Stimulated activated CD8-positive, alpha-beta memory T cell treated with anti-CD3 and anti-CD28 coated beads, Interleukin-7, amount 100 ng/mL, for 24 hours (primary cell): ENCODE measurements at places on chromosomes 3 and 15.

DNA sequence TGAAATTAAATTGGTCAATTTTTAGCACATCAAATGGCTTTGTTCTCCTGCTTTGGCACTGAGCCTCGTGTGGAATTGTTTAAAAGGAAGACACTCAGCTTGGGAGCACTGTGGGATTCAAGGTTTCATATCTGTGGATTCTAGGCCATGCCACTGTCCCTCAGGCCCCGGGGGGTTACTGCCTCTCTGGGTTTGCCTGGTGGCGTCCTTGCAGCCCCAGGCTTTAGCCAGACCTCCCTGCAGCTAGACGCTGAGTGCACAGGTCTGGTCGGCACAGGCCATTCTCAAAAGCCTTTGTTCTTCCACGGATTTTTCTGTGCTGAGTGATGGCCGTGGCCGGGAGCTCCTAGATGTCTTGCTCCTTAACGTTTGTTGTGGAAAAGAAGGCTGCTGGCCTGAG lies 76.2 kb downstream of the CACNA2D3 start:
- DNase-seq: no peak

DNA sequence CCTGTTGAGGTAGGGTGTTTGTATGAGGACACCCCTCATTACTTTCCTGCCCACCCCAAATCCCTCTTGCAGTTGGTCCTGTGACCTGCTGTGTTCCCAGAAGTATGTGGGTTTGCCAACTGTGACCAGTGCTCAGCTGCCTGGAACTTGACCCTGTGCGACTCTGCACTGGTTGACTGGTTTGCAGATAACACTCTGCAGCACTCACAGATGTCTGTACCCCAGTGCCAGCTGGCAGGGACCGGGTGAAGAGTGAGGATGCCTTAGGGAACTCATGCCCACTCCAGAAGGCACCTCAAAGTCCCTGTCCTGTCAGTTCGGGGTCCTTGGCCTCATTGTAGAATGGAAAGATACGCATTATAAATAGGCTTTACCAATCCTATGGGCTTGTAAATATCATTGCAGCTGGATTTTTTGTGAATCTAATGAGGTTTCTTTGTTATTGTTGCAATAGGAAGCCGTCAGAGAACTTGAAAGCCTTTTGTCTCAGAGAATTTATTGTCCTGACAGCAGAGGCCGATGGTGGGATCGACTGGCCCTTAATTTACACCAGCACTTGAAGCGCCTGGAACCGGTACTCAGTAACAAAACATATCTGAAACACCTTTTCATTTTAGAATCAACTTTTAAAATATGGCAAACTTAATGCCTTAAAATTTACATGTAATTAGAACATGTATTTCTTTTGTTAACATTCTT lies 18.2 kb downstream of the FAN1 start:
- DNase-seq: no peak

DNA sequence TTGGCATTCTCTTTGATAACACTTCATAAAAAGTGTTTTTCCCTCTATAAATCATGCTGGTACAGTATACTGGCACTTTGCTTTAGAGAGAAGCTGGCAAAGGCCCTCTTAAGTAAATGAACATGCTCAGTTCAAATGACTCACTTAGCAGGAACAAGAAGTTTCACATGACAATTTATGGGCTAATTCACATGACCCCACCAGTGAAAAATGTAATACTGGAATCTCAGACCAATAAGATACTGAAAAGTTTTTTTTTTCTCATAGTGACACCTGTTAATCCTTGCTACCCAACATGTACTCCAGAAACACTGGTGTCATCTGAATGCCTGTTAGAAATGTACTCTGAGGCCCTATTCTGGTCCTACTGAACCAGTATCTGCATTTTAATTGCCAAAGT lies 13.9 kb downstream of the BTBD1 start:
- DNase-seq: no peak

- DNase-seq: no peak
These were observed 1.7 kb downstream of the ATG7 start for GRCh38 chr3:11273891-11274291.

DNA sequence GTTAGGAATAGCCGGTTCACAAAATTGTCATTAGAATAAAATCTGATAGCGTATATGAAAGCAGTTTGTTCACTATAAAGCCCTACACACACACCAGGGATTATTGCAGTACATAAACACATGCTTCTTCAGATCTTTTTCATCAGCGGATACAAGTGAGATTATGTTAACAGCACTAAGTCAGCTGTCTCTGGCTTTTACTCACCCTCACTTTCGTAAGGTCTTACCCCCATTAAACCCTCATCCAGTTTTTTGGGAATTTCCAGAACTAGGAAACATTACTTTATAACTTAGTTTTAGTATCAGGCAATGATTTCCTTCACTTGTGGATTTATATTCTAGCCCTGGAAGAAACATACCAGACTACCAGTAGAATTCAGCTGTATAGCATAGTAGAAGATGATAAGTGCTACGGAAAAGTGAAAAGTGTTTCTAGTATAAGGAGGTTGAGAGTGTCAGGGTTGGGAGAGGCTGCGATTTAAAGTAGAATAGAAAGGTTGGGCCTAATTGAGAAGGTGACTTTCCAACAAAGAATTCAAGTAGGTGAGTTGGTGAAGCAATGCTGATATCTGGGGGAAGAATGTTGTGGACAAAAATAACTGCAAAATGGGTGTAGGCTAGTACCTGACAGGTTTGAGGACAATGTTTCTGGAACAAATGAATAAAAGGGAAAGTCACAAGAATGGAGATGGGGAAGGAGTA lies 22.7 kb downstream of the TMEM207 start:
- no peak for DNase-seq

DNA sequence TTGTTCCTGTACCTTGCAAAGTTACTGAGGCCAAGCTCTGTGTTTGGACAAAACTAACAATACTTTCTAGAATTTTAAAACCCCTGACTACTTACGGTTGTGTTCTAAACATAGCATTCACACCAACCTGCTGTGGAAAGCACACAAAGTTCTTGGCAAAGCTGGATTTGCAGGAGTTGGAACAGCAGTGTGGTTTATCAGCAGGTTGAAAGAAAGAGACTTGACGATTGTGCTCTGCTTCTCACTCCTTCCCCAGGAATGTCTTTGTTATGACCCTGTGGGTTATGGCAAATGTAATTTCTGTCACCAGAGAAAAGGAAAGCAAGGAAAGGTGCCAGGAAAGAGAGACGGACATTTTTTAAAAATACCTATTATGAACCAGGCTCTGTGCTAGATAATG lies 165.5 kb upstream of the TGFBR2 start:
- DNase-seq: no peak

DNA sequence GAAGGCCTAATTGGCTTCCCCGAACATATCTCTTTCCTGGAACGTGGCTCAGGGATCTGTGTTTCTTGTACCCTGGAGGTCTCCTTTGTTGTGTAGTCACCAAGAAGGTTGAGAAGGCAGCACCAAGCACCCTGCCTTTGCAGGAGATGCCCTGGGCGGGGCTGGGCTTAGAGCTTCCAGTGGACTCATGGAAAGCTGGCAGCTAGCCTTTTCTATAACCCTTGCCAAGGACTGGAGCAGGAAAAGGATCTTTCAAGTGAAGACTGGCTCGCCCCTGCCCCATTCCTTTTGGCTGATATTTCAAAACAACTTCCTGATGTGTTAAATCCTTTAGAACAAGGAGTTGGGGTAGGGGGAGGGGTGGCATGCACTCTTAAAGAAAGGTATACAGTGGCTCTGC lies 58.9 kb upstream of the EPHA6 start:
- DNase-seq: no peak

GRCh38 chr3:127339928-127340861 lies 52.3 kb upstream of the PRR20G start:
- no peak for DNase-seq

GRCh38 chr15:58241872-58242271 lies 103.7 kb downstream of the AQP9 start:
- DNase-seq: no peak

DNA sequence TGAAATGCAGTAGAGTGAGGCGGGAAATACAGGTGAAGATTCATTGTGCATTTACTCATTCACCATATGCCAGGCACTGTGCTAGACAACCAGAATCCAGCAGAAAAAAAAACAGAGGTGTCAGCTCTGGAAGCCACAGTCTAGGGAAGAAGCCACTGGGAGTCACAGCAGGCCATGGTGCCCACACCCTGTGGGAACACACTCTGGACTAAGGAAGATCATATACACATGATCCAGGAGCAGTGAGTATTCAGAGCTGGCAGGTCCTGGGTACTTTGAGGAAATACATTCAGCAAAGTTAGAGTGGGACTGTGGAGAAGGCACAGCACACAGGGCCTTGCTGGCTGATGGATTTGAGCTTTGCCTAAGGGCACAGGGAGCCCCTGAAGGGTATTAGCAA lies 14.8 kb downstream of the FAM240A start:
- DNase-seq: no peak

DNA sequence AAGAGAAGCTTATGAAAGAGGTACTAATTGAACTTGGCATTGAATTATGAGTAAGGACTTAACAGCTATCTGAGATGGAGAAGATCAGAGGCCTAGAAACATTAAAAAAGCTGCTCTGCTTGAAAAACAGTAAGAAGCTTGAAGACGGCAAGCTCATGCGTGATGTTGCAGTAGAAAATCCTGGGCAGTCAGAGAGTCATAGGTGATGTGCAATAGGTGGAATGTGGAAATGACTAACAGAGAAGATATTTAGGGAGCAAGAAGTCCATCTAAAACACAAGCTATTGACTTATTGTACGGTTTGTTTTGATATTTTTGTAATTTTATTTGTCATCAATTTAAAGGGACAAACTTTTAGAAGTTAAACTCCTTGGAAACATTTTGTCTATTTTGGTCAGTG lies 1101.4 kb downstream of the ROBO2 start:
- no peak for DNase-seq

DNA sequence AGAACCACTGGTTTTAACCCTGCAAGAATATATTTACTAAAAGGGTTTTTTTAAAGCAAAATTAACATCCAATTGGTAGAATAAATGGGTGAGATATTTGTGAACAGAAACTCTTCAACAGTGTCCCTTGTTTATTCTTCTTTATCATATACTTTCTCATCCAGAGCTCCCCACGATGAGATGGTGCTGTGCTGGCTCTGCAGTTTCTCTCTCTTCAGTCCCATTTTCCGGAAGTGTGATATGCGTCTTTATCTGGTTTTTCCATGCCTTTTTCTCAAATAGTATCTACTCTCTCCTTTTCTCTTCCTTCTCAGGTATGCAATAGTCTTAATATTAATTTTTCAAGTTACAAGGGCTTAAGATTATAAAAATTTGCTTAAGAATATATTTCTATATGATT lies 1.5 kb downstream of the EAF2 start:
- DNase-seq: no peak

DNA sequence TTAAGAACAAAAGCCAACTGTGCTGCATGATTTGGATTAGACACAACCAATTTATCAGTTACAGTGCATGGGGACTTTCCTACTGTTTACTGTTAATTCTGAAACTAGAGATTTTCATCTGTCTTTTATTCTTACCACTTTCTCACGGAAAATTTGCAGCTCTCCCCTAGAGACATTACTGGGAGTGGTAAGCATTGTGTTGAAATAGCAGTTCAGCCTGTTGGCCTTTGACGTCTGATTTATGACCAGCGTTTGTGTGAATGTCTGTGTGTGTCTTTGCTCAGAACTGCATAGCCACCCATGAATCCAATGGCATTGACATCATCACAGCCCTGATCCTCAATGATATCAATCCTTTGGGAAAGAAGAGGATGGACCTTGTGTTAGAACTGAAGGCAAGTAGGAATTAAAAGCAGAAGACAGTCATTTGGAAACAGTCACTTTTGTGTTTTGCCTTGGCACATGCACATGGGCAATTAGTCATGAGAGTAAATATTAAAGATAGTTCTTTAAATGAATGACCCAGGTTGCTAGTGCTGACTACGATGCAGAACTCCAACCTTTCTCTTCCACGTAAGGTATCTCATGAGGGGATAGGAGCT lies 202.2 kb upstream of the BHLHE40 start:
- no peak for DNase-seq

GRCh38 chr3:44418549-44418948 lies 58.9 kb downstream of the ZNF445 start:
- DNase-seq: no peak

- DNase-seq: no peak
These were observed 55.6 kb upstream of the ACAN start for GRCh38 chr15:88747631-88748030.

GRCh38 chr3:99823723-99824711 lies 6.4 kb downstream of the CMSS1 start:
- no peak for DNase-seq

DNA sequence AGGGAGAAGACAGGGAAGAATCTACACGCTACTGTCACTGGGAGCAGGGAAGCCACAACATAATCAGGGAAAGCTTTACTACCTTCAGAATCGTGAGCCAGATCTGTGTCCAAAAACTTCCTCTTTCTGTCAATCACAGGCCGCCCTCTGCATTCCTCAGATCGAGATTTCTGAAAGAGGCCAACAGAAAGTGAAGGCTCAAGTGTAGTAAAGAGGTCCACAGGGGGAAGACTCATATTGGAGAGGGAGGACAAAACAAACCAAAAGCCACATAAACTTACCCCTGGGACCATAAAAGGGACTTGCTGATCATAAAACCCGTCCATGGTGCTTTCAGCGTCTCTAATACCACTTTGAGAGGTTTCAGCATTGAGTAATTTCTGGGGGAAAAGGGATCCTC lies 3.3 kb downstream of the ETV5 start:
- no peak for DNase-seq

- no peak for DNase-seq
These were observed 20.1 kb downstream of the PAQR9 start for GRCh38 chr3:142943349-142943748.

DNA sequence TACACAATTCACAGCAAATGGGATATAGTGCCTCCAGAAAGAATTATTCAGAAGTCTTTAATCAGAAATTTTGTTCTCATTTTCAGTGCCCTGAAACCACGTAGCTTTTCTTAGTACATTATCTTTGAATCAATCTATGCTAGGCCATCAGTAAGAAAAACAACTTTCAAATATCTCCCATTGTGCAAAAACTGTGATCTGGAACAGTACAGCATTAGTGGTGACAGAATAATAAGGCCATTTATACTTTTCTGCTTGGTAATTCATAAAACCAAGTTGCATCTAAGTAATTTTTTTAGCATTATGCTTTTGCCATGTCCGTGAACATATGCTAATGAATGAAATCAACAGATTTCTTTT lies 35.4 kb upstream of the ZNF385D start:
- no peak for DNase-seq

- DNase-seq: no peak
These were observed 218.2 kb upstream of the SGO1 start for GRCh38 chr3:20403986-20404740.

- DNase-seq: no peak
These were observed 1.1 kb downstream of the SLC6A1 start for GRCh38 chr3:10993729-10994065.

DNA sequence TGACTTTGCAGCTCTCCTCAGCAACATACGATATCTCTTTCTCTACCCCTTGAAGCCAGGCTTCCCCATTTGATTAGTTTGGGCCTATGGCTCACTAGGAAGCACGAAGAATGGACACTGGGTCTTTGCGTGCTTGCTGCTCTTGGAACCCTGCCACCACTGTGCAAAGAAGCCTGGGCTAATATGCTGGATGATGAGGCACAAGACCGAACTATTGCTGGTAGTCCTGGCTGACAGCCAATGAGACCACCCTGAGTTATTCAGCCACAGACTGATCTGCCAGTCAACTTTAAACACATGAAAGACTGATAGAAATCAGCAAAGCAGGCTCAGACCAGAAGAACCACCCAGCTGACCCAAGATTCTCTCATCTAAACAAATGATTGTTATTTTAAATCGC lies 250.3 kb downstream of the CBLB start:
- no peak for DNase-seq

- no peak for DNase-seq
These were observed 44.3 kb upstream of the TMEM45A start for GRCh38 chr3:100448079-100448478.
